Lower leg skin (tissue), 4 donors: ENCODE measurements at places on chromosomes 12 and 14.

DNA sequence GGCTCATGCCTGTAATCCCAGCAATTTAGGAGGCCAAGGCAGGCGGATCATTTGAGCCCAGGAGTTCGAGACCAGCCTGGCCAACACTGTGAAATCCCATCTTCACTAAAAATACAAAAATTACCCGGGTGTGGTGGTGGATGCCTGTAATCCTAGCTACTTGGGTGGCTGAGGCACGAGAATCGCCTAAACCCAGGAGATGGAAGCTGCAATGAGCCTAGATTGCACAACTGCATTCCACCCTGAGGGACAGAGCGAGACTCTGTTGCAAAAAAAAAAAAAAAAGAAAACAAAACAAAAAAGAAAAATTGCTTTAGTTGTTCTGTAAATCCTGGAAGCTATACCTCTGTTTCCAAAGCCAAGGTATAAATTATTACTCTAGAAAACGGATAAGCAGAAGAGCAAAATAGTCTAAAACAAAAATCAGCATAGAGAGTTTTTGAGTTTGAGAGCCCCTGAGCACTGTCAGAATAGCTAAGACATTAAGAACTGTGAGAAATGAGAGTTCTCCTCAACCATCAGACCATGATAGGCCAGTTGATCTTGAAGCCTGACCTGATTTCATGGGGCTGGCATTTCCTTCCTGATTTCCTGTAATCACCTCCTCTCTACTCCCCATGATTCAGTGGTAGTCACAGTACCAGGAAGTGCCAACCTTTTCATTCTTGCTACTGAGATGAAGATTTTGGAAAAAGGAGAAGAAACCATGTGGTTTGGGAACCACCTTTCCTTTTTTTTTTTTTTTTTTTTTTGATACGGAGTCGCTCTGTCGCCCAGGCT is 31.7 kb downstream of the ATP2A2 start:
- DNase-seq: peak; percentile 42

GRCh38 chr14:80152763-80153162 is 58.5 kb downstream of the DIO2 start:
- DNase-seq: no peak

DNA sequence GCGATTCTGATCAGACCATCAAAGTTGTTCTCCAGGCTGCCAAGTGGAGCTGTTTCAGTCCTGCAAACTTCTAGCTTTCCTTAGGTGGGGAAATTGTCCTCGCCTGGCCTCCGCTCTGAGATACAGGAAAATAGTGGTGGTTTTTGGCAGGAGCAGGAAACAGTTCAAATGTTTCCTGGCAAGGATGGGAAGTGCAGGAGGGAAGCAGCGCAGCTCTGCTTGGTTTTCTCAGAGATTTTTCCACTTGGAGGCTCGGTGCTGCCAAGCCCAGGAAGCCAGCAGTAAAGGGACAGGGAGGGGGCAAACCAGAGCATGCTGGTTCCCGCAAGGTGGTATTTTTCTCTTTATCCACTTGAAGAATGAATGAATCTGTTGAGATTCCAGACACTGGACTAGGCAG is 17.0 kb downstream of the TMEM63C start:
- no peak for DNase-seq

DNA sequence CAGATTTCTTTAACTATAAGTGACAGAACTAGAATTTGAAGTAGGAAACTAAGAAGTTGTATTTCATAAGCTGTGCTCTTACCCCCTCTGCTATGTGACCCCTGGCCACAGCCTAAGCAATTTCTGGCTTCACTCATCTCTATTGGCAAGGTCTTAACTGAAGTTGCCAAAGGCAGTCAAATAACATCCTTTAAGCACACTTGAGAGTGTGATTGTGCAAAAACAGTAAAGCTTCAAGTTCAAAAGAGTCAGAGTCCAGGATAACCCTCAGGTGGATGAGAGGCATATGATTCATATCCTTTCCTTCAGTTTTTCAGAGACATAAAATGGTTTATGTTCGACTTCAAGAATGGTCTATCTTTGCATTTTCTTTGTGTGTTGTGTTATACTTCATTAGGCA is 45.2 kb downstream of the GRIP1 start:
- no peak for DNase-seq

GRCh38 chr12:128804762-128805161 is 19.0 kb downstream of the SLC15A4 start:
- DNase-seq: no peak
